ENCODE measurements at places on chromosomes 1 and 21. TPM values are rescaled to one million over a fixed set of nuclear protein-coding genes. Genes with fewer than 3 reads are reported as not detected.

DNA sequence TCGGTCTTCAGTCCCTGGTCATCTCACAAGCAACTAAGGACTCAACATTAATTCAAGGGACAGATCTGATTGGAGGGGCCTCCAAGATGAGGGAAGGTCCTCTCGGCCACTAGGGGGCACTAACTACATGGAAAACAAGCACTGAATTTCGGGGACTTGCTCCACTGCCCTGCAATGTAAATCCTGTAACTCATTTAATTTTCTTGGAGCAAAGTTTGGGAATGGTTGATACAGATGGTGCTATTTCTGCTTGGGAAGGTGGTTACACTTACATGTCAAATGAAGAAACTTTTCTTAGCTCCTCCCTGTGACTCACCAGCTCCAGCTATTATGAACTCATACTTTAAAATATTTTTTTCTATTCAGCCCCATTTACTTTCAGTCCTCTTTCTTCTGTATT is 97.4 kb upstream of the KCNJ15 start:
- peak; percentile 83 for DNase-seq

- DNase-seq, result no peak
Measured at GRCh38 chr1:162899422-162900146, 38.6 kb upstream of the CCDC190 start.

DNA sequence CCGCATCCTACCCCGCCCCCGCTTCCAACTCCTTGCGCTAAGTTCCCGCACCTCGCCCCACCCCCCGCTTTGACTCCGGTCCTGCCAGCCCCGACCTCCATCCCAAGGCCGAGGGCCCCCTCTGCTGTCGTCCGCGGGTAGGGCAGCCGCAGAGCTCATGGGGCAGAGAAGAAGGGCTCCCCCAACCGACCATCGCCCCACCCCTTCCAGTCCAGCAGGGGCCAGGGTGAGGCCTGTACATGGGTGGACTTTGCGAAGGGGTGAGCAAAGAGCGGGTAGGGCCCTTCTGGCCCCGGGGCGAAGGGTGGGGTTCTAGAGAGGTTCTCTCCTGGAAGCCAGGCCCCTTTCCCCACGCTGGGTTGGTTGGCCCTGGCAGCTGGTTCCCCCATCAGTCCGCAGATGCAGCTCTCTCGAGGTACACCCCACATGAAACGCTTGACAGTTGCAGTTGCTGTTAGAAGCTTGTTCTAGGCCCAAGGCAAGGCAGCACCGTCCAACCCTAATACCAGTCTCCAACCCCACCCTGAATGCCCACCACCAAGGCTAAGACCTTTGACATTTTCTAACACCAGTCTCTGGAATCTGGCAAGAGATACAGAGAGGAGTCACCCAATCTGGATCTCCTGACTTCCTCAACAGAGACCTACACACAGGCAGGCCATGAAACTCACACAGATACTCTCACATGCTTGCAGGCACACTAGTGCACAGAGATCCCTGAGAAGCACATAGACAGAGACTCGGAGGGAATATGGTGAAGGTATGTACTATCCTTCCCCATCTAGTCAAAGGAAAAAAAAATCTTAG is 25.3 kb upstream of the ADGRB2 start:
- peak; percentile 95 for DNase-seq

DNA sequence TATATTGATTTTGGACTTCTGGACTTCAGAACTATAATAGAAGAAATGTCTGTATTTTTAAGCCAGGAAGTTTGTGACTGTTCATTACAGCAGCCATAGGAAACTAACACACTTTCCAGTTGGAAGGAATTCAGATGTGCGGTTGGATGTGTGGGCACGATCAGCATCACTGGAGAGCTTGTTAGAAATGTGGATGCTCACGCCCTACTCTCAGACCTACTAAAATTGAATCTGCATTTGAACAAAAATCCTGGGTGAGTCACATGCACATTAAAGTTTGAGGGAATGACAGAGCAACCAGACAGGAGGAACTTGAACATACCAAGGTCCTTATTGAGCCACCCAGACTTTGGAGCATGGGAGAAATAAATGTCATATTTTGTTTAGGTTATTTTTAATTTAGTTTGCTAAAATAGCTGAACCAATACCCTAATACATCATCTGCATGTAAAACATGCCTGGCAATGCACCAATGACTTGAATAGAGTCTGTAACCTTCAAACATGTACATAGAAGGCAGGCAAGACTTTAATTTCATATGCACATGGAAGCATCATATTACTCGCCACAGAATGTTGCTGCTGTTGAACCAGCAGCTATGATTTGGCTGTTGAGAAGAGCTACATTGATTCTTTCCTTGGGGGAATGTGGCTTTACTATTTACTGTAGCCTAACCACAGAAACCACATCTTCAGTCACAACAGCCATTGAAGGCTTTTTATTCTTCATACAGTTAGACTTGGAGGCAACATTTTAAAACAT is 346.2 kb downstream of the BARHL2 start:
- no peak for DNase-seq

DNA sequence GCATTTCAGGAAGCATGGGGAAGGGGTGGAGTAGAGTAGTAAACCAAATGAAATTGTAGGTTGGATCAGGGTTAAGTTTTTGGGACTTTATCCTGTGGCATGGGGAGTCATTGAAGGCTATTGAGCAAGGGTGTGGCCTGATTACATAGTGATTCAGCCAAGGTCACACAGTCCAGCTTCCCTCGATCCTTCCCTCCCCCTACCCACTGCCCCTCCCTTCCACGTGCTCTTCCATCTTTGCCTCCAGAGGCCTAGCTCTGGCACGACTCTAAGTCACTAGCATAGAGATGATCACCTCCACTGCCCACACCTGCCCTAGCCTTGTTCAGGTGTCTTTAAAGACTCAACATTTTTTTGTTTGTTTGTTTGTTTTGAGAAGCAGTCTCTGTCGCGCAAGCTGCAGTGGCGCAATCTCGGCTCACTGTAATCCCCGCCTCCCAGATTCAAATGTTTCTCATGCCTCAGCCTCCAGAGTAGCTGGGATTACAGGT is 37.2 kb upstream of the SLC9A1 start:
- DNase-seq, result peak; percentile 56

DNA sequence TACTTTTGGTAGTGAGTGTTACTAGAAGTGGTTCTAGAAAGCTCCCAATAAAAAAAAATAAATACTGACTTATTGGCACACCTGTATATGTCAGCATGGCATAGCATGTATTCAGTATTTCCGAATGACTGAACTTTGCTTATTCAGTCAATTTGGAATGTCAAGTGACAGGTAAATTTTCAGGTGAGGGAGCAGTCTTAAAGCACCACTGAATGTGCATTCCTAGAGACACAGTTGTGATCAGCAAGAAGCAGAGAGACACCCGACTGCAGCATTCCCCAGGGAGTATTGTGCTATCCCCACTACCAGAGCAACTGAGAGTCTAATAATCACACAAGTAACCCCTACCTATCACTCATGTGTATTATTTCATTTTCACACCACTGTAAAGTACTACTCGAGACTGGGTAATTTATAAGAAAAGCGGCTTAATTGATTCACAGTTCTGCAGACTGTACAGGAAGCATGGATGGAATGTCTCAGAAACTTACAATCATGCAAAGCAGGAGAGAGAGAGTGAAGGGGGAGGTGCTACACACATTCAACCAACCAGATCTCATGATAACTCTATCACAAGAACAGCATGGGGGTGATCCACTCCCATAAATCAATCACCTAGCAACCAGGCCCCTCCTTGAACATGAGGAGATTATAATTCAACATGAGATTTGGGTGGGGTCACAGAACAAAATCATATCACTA is 201.5 kb downstream of the TBX15 start:
- DNase-seq, result no peak

- DNase-seq, result no peak
Measured at GRCh38 chr21:38273745-38274542, 17.2 kb downstream of the KCNJ15 start.

- DNase-seq, result no peak
Measured at GRCh38 chr1:186974774-186975181, 146.0 kb downstream of the PLA2G4A start.

GRCh38 chr1:203916756-203917155 is 55.4 kb downstream of the SNRPE start:
- DNase-seq, result no peak

The REN gene
- total RNA-seq, result 1.7 TPM

The OR2L13 gene
- total RNA-seq, result not detected
